NCI-H187 (cell line): ENCODE measurements at places on chromosomes 7 and 10.

DNA sequence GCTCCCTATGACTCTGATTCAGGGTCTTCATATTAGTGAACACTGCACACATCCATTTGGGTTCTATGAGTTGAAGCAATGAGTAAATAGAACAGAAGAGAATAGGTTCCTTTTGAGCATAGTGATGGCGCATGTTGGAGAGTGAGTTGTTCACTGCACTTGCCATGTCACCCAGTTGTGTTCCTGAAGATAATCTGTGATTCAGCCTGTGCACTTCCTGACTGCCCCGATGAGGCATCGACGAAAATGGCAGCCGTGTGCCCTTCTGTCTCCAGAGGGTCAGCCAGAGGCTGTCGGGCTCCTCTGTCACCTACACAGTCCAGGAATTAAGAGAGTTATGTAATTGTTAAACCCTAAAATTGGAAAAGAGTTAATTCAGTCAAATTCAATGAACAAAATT, 94.7 kb downstream of the GALNT11 start:
- no peak for DNase-seq

GRCh38 chr7:105367458-105367857, 21.3 kb downstream of the SRPK2 start:
- no peak for DNase-seq

- DNase-seq: no peak
Measured at GRCh38 chr7:12907774-12908173, 220.3 kb downstream of the ARL4A start.

DNA sequence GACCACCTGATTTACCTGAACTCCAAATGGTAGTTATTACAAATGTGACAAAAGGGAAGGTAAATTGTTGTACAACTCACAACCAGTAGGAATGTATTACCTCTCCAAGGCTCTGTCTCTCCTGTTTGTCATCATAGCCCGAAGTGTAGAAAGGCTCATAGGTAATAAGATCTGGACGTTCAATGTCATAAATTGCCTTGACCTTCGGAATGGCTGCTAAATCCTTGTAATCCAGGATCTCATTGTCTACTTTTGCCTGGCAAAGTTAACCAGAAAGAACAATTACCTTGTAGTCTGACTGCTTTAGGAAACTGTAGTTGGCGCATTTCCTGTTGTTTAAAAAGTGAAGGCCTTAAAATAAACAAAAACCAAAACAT, 68.6 kb upstream of the AFAP1L2 start:
- DNase-seq: no peak

- no peak for DNase-seq
Measured at GRCh38 chr7:55965100-55965470, 700 bp downstream of the NIPSNAP2 start.

DNA sequence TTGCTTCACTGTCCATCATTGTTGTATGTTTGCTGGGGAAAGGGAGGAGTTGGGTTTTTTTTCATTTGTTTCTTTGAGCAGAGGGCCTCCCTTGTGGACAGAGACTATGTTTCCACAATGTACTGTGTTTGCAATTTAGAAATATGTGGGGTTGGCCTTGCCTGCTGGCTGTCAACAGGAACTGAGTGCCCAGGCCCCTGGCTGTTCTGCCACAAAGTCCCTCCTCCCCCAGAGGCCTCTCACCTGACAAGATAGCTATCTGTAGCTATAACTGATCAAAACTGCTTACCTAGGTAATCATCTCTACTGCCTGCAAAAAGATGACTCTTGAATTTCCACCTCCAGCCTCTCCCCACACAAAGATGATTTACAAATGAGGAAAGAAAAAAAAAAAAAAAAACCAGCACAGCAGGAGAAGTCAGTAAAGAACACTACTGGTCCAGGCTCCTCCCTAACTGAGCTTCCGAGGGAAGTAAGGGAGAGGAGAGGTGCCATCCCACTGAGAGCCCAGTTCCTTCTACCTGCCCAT, 121.8 kb downstream of the SGMS1 start:
- no peak for DNase-seq

DNA sequence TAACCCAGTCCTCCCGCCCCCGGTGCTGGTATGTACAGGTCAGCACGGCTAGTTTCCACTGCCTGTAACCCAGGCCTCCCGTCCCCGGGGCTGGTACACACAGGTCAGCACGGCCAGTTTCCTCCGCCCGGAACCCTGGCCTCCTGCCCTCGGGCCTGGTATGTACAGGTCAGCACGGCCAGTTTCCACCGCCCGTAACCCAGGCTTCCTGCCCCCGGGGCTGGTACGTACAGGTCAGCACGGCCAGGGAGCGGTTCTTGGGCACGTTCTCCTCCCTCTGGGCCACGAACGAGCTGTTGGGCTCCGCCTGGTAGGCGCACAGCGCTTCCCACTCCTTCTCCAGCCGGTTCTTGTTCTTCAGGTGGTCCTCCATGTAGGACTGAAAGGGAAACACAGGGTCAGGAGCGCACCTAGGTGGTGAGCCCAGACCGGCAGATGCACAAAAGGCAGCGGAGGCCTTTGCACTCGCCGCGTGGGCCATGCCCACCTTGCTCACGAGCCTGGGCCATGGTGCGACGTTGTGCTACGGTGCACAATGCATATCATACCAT, 284.4 kb downstream of the DNAJB6 start:
- DNase-seq: no peak

- DNase-seq: no peak
Measured at GRCh38 chr10:75304741-75305390, 69.1 kb upstream of the COMTD1 start.

- no peak for DNase-seq
Measured at GRCh38 chr7:128389085-128389617, 20.6 kb downstream of the IMPDH1 start.

DNA sequence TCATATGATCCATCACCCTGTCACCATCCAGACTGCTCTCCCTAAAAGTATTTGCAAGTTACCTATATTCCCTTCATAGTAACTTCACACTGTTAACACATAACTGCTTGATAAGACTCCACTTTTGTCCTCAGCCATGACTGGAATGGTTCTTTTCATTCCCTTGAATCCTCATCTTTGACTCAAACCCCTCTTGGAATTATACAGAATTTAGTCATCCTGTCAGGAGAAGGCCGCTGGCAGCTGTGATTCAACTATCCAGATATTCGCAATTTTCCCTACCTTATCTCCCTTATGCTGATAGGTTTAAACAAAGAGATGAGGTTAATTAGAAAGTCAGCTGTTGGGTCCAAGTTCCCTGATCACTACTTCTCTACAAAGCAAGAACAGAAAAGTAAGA, 143.0 kb upstream of the HPS1 start:
- DNase-seq: no peak

- DNase-seq: no peak
Measured at GRCh38 chr10:29227201-29227600, 61.7 kb upstream of the LYZL1 start.

DNA sequence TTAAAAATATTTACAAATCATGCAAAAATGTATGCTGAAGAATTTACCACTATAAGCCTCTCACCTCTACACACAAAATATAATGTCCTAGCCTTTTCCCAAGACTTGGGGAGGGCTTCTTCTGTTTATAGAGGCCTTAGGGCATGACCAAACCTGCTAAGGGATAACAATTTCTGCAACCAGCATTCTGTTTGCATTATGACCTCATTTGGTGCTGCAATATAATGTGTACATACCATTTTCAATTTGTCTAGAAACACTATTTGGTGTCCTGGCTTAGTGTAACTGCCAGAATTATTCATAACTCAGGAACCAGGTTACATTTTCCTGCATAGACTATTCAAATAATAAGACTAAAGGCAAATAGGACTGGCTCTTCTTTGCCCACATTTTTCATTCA, 446.6 kb upstream of the SORCS1 start:
- DNase-seq: no peak

DNA sequence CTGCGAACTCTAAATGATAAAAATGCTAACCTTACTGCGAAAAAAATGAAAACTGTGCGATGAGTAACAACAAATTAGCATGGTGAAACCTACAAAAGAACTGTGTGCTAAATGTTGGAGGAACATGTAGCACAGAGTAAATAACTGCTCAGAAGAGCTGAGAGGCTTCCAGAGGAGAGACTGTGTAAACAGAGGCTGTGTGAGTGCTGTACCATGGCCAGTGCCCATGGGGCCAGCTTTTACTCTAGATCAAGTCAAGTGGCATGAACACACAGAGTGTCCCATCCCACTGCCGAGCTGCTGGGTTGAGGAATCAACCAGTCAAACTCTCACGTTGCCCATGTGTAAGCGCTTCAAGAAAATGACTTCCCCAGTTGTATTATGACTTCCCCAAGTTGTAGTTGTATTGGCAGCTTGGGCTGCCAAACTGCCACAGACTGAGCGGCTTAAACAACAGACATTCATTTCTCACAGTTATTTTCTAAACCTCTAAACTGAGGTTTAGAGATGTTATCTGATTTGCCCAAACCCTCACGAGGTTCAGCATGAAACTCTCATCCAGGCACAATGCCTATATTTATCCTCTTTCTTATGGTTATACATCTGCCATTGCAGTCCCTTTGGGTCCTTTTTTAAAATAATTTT, 270.7 kb downstream of the ABCA13 start:
- DNase-seq: no peak

DNA sequence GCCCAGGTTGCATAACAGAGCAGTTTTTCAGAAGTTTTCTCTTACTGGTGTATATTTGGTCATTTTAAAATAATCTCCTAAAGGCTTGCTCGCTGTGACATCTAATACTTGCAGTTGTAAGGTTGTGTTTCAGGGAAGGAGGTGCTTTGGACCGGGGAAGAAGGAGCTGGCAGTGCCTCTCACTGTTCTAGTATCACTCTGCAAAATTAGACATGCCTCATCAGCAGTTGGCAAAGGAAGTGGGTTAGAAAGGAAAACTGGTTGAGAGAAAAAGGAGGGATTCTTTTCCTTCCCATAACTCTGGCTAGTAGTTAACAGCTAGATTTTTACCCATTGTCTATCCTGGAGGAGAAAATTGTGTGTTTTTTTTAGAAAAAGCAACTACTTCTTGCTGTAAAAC, 34.8 kb downstream of the CUL1 start:
- no peak for DNase-seq

GRCh38 chr7:143300959-143301935, 13.1 kb downstream of the CASP2 start:
- DNase-seq: no peak
